Osteoblast (primary cell): ENCODE measurements at places on chromosomes 12 and 14. TPM values are rescaled to one million over a fixed set of nuclear protein-coding genes. Genes with fewer than 3 reads are reported as not detected.
A peak's percentile ranks its signal among the peaks of the same experiment; 100 is the strongest.

Gene TMEM63C
- total RNA-seq: 0.72 TPM in 1 of 2 replicates, not detected in the other

Gene STXBP6
- total RNA-seq: 2.9 and 5.8 TPM in 2 replicates

Gene LGR5
- under 0.01 TPM in 1 of 2 replicates, not detected in the other for total RNA-seq

Gene ANKRD33
- total RNA-seq: not detected in 2 replicates

GRCh38 chr14:48401321-48401720 is 725.9 kb upstream of the MDGA2 start:
- H3K4me3 ChIP-seq: no peak overlapping the region
- no peak for DNase-seq
- H3K27ac ChIP-seq: no peak overlapping the region
- H3K4me1 ChIP-seq: no peaks in the 10 kb centered on the region
- H3K27me3 ChIP-seq: no peaks in the 10 kb centered on the region

GRCh38 chr12:71742998-71743397 is 11.7 kb upstream of the RAB21 start:
- no peak for DNase-seq
- no peak overlapping the region for H3K27ac ChIP-seq
- peaks cover 2% of the 10 kb centered on the region for H3K27me3 ChIP-seq
- no peak overlapping the region for H3K4me3 ChIP-seq
- H3K36me3 ChIP-seq: no peaks in the 10 kb centered on the region
- no peaks in the 10 kb centered on the region for H3K4me1 ChIP-seq

- H3K27me3 ChIP-seq: no peaks in the 10 kb centered on the region
- no peaks in the 10 kb centered on the region for H3K36me3 ChIP-seq
- no peak overlapping the region for H3K27ac ChIP-seq
- H3K4me3 ChIP-seq: no peak overlapping the region
These were observed 300.5 kb downstream of the IPO8 start for GRCh38 chr12:30395190-30395589.

DNA sequence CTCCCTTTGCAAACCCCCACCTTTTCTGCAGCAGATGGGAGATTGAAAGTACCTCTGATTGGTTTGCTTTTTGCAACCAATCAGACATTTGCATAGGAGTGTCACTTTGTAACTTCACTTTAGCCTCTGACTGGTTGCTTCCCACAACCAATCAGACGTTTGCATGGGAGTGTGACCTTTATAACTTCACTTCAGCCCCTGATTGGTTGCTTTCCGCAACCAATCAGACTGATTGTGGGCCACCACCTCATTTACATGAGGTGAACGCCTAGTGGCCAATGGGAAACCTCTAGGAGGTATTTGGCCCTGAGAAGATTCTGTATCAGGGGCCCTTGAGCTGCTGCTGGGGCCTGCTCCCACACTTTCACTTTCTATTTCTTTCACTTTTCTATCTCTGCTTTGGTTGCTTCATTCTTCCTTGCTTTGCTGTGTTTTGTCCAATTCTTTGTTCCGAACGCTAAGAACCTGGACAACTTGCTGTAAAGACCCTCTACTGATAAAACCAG is 106.0 kb upstream of the PRICKLE1 start:
- H3K4me1 ChIP-seq: peaks cover 5% of the 10 kb centered on the region
- no peak overlapping the region for H3K27ac ChIP-seq
- no peak for DNase-seq
- no peak overlapping the region for H3K4me3 ChIP-seq
- no peaks in the 10 kb centered on the region for H3K36me3 ChIP-seq

DNA sequence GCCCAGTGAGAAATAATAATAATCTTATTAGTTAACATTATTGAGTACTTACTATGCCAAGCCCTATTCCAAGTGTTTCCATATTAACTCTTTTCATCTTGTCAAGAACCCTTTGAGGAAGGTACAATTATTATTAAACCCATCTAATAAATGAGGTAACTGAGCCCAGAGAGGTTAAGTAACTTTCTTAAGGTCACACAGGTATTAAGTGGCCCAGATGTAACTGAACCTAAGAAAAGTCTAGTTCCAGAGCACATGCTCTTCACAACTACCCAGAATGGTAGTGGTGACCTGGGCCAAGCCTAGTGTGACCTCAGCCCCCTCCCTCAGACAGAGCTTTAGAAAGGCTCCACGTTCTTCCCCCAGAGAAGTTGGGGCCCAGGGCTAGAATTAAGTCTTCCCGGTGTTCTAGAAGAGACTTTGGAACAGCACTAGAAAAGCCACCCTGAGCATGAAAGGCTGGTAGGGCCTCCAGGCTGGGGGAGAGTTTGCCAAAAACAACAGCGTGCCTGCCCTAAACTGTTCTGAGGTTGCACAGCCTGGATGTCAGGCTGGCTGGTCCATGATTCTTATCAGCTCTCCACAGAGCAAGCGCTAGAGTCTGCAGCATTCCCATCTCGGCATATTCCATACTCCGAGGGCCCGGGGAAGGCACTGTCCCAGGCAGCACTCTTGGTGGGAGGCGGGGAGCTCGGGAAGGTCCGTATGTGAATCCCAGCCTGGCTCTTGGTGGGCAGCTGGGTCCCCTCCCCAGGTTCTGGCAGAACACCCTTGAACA is 41.3 kb upstream of the CTDSP2 start:
- peak overlapping the region; percentile 85 for H3K27ac ChIP-seq
- H3K4me3 ChIP-seq: peak overlapping the region; percentile 62
- no peak for DNase-seq

DNA sequence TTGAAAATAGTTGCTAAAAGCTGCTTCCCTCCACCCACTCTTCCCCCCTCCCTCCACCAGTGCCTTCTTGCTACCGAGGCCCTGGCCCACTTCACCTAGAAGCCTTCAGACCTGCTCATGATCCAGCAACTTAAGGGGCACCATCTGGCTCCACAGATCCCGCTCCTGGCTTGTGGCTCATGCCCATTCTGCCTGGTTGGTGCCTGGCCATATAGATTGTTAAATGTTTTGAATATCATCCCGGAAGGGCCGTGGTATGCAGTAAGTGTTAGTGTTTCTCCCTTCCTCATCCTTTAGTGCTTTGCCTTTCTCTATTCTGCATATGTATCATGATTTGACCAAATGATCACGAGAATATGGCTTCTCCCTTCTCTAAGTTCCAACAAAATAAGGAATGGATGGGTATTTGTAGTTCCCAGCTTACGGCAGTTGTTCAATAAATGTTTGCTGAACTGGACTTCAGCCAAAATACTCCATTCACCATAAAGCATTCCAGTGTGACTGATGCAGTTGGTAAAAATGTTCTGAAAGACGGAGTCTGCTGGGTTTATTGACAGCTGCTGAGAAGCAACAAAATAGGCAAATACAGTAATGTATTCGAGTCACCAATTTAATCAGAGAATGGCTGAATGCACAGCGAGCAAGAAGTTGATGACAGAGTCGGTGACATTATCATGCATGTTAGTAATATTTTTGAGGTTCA is 30.7 kb downstream of the GRIP1 start:
- H3K4me3 ChIP-seq: no peak overlapping the region
- peaks cover 20% of the 10 kb centered on the region for H3K4me1 ChIP-seq
- H3K27me3 ChIP-seq: peaks cover 4% of the 10 kb centered on the region
- DNase-seq: no peak

- no peaks in the 10 kb centered on the region for H3K36me3 ChIP-seq
- H3K4me1 ChIP-seq: peaks cover 12% of the 10 kb centered on the region
- no peak within 1 kb of the TSS for H3K27ac ChIP-seq
These were observed at the start of gene KRT86 for GRCh38 chr12:52274521-52275120. Gene KRT86 (plus strand): TSS chr12:52274645. CDS start chr12:52301917, 27,272 bp downstream.

DNA sequence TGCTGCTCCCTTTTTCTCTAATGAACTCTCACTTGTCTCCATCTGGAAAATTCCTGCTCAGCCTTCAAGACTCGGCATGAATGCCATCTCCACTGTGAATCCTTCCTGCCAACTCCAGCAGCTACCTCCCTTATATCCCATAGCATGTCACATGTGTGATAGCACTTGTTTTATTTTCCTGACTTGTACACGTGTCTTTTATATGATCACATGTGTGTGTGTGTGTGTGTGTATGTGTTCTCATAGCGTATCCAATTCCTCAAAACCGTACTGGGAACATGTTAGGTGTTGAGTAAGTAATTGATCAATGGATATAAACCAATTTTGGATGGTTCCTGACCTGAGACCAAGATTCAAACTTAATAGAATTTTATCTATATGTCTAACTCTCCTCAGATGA is 1107.7 kb downstream of the GALC start:
- DNase-seq: no peak
- no peaks in the 10 kb centered on the region for H3K4me1 ChIP-seq
- no peaks in the 10 kb centered on the region for H3K36me3 ChIP-seq
- no peak overlapping the region for H3K27ac ChIP-seq

- no peaks in the 10 kb centered on the region for H3K36me3 ChIP-seq
- no peaks in the 10 kb centered on the region for H3K27me3 ChIP-seq
- H3K27ac ChIP-seq: peak overlapping the region; percentile 80
- H3K4me3 ChIP-seq: no peak overlapping the region
- peaks cover 40% of the 10 kb centered on the region for H3K4me1 ChIP-seq
These were observed 210.4 kb upstream of the KRR1 start for GRCh38 chr12:75721796-75722195.

GRCh38 chr12:18158774-18159557 is 69.0 kb upstream of the RERGL start:
- H3K4me3 ChIP-seq: no peak overlapping the region
- H3K4me1 ChIP-seq: no peaks in the 10 kb centered on the region
- DNase-seq: no peak
- no peaks in the 10 kb centered on the region for H3K36me3 ChIP-seq
